ENCODE measurements at places on chromosomes 4 and X.

DNA sequence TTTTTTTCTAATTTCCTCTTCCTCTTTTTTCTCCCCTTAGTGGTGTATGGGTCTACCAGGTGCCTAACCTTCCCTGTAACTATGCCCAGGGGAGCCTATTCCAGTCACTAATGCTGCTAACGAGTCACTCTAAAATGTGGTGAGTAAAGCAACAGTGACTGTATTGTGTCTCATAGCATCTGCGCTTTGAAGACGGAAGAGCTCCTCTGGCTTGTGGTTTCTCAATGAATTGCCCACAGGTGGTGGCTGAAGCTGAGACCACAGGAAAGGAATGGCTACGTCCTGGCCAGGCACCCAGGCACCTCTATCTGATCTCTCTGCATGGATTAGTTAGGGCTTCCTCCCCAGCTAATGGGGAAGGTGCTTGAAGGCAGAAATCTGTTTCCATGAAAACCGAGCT is 763.5 kb upstream of the FRG1 start:
- DNase-seq, result no peak

DNA sequence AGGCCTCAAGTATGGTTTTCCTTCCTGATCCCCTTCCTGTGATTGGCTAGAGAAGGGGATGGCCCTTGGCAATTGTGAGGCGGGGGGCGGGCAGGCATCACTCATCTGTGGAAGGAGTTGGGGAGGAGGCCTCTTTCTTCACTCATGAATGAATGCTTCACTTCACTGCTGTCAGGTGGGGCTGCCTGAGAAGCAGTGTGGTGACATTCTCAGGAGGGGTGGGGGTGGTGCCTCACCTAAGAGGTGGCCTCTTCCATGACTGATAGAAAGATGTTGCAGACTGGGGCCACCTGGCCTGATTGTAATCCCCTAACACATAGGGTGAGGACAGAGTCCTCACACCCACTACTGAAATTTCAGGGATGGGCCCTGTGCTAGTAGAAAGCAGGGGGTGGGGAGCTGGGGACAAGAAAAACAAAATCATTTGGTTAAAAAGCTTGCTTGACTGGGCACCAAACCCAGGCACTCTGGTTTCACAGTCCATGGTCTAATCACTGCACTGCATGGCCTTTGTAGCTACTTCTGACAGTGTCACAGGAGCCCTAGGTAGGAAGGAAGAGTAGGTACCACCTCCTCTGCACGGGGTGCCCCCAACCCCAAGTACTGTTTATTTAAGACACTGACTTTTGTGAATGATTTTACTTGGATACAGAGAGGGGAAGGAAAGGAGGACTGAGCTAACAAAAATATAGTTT is 5.6 kb upstream of the HOPX start:
- no peak for DNase-seq

GRCh38 chr4:75675004-75675531 is 1.9 kb upstream of the G3BP2 start:
- no peak for DNase-seq

DNA sequence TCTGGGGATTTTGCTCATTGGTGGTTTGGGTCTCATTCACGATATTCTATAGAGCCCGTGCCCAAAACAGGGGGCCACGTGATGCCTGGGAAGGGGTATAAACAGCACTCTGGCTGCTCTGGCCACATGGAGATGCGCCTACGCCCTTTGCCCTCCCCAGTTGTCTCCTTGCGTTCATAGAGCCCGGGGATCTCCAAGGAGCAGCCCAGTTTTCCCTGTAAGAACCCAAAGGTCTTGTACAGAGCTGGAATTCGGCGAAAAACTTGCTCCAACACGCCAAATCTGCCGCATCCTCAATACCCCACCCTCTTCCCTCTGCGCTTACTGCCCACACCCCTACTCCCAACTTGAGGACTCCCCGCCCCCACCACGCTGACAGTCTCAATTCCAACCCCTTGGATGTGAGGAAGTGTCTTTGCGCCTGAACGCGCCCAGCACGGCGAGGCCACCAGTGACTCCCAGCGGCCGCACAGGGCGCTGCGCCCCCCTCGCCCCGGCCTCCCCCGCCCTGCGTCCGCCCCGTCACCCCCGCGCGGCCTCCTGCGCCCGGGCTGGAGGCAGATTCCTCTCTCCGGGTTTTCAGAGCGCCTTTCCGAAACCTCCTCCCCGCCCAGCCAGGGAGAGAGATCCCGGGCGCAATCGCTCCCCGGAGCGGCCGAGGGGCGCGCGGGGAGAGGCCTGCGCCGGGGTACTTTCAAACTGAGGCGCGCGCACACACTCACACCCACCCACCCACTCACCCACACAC is at the start of gene NHS:
TSS of gene NHS (plus strand) at position 582 of the 748 bp plus-strand sequence. CDS start 558 bp downstream, outside the sequence.
- DNase-seq, result no peak
